ENCODE measurements at places on chromosomes 16 and 17.

GRCh38 chr16:77206533-77206932 lies 7.3 kb downstream of the SYCE1L start:
- no peak for DNase-seq

DNA sequence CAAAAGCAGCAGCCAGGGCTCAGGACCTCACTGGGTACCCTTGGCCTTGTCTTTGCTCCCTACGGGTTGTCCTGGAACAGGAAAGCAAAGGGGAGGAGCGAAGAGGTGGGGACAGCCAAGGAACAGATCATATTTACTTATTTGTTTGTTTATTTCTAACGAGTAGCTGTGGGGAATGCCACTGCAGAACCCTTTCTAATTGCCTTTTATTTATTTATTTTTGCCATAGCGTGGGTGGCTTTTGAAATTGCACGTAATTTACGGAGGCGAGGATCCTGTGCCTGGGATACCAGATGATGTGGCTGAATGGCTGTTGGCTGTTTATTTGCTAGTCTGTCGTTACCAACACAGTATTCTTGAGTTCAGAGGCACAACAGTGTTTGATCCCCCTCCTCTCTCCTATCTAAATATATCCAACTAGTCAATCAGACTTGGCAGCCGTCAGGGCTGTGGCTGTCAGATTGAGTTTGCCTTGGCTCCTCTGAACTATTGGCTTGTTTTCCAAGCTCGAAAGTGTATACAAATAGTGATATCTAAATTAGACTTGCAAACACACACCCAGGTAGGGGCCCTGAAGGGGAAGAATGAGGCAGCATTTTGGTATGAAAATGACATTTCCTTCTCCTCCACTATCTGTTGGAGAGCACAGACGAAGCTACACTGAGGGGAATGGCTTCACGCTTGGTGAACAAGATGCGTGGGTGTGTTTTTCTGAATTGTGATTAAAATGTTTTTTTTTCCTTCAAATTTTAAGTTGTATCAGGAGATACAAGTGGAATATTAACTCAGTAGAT lies 110.4 kb downstream of the MSI2 start:
- no peak for DNase-seq

DNA sequence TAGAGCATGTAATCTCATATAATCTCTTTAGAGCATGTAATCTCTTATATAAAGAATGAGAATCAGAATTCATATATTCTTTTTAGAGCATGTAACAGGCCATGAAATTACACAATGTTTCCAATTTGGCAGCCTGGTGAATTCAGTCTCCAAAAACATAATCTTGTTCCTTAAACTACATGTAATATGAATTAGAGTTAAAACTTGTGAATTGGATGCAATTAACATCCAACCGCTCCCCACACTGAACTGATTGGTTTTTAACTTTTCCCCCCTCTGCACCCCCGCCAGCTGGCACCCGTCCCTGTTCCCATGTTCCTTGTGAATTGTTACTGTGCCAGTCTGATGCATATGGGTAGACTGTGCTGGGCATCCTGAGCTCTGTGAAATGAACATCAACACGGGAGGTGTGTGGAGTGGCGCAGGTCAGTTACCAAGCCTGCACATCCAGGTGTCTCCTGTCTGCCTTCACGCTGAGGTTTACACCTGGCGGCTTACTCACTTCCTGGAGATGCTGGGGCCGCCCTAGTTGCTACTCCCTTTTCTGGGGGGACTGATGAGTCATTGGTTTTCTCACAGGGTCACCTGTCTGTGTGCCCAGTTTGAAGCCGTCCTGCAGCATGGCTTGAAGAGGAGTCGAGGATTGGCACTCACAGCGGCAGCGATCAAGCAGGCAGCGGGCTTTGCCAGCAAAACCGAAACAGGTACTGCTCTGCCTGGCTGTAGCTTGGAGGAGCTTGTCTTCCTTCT lies 50.4 kb downstream of the SNX29 start:
- DNase-seq: no peak

GRCh38 chr17:1095090-1095852 lies 84.5 kb downstream of the ABR start:
- no peak for DNase-seq

GRCh38 chr16:70407811-70408274 lies 31.1 kb downstream of the ST3GAL2 start:
- no peak for DNase-seq

DNA sequence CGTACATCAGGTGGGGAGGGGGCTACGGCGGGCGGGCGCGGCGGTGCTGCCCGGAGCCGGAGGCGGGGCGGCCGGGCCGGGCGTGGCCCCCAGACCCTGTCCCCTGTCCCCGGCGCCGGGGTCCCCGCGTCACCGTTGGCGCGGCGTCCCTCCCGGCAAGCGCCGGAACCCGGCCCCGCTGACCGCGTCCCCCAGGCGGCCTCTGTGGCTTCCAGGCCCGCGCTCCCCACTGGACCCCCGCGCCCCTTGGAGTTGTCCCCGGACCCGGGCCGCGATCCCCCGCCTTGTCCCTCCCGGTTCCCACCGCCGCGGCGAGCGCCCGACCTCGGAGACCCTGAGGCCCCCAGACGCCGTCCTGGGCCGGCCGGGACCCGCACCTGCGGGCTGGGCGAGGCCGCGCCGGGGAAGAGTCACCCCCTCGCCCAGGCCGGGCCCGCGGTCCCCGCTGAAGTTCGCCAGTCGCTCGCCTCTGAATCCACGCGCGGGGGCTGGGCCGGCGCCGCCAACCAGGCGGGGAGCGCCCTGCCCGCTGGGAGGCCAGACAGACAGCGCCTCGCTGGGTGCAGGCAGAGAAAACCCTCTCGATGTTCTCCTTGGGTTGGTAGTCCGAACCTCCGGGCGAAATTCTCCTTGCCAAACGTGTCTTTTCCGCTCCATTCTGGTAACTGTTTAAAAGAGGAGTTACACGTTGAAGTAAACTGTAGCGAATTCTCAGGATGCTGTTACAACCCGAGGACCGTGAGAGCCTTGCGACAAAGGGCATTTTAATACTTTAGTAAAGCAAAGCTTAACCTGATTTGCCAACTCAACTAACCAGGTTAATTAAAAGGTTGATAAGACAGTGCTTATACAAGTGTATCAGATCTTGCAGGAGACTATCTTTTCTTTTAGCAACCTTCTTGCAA lies 761 bp downstream of the GAN start:
- DNase-seq: peak; percentile 20

DNA sequence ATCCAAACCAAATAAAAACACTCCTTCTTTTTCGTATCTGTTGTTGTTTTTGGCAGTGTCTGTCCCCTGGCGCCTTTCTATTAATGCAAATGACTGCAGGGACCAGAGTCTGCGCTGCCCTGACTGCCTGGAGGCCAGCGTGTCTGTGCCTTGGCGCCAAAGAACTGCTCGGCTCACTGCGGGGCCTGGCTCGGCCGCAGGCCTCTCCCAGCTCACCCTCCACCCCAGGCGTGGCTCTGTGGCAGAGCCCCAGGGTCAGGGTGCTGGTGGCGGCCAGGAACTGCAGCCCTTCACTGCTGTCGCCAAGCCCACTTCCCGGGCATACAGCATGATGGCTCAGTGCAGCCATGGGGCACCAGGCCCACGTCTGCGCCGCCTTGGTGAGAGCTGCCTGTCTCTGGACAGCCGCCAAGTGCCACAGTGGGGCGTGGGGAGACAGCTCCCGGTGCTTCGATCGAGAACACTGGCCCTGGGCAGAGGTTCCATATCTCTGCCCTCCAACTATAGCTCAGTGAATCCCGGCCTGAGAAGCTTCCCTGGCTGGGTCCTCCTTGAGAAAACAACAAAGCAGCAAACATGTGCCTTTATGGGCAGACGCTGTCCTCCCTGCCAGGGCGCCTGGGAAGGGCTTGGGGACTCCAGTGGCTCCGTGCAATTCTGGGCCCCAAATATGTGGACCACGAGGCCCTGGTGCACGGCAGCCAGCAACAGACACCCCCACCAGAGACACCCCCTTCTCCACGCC lies 11.1 kb downstream of the CANT1 start:
- DNase-seq: no peak

GRCh38 chr16:89002851-89003830 lies 26.1 kb upstream of the CBFA2T3 start:
- no peak for DNase-seq

DNA sequence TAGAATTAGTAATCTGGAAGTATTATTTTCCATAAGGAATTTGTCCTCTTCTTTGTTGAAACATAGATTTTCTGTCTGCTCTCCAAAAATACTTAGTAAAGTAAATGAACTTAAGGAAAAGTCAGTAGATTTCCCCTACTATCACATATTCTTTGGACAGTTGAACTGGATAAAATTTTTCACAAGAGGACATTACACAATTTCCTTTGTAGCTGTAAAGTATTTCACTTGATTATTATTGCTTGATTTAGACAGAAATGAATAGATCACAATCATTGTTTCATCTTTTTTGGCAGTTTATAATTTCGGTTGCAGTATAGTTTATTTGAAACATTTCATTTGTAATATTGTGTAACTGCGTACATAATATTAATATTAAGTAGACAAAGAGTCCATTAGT lies 12.5 kb downstream of the CYB5B start:
- DNase-seq: no peak

- DNase-seq: no peak
Measured at GRCh38 chr17:38617074-38617860, 11.5 kb upstream of the SRCIN1 start.

DNA sequence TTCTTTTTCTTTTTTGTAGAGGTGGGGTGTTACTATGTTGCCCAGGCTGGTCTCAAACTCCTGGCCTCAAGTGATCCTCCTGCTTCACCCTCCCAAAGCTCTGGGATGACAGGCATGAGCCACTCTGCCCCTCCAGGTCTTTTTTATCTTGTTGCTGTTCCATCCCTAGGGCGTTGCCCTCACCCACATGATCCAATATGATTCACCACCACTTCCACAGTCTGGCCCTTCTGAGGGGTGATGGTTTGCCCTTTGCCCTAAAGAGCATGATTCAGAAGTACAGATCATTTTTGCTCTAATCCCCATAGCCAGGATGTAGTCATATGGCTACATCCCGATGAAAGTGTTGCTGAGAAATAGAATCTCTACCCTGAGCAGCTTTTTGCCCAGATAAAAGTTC lies 18.8 kb downstream of the STX4 start:
- no peak for DNase-seq

DNA sequence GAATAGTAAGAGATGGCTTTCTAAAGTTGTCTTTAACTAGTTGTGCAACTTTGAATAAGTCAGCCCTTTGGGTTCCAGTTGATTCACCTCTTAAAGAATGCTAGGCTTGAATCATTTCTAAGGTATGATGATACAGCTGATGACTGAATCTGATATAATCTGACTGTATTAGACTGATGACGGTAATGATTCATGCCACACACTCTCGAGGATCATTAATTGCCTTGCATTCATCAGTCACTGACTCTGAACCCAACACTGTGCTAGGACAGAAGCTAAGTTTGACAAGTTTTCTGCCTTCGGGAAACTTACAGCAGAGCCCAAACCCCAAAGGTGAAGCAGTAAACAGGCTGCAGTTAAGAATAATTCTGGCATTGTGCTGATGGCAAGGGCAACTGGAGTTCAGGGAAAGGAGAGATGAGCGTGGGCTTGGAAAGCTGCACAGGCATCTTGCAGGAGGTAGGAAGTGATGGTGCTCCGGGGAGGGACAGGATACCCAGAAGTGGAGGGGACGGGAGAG lies 25.8 kb downstream of the ASIC2 start:
- no peak for DNase-seq

- DNase-seq: no peak
Measured at GRCh38 chr16:24670623-24671454, 58.6 kb upstream of the TNRC6A start.

DNA sequence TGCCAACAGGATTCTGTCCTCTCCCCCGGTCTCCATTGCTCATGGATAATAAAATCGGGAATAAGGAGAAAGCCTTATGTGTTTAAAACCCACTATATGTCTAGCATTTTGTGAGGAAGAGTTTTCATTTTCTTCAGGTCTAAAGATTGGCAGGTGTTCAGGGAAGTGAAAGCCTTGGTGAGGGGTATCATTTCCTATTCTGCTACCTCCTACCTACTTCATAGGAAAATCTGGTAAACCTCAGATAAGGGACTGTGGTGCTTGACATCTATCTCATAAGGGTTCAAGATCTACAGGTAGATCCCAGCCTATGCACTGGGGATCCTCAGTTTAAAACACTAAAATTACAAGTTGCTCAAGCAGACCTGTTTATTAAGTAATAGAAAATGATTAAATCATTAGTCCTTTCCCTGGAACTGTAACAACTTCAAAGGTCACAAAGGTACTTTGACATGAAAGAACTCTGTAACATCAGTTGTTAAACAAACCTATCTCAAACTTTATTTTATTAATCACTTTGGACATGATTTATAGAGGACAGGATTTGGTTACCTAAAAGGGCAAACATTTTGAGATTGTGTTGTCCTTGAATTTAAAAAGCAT lies 6.5 kb downstream of the MOSMO start:
- DNase-seq: no peak

GRCh38 chr17:8447799-8448198 lies 12.1 kb downstream of the NDEL1 start:
- DNase-seq: no peak

DNA sequence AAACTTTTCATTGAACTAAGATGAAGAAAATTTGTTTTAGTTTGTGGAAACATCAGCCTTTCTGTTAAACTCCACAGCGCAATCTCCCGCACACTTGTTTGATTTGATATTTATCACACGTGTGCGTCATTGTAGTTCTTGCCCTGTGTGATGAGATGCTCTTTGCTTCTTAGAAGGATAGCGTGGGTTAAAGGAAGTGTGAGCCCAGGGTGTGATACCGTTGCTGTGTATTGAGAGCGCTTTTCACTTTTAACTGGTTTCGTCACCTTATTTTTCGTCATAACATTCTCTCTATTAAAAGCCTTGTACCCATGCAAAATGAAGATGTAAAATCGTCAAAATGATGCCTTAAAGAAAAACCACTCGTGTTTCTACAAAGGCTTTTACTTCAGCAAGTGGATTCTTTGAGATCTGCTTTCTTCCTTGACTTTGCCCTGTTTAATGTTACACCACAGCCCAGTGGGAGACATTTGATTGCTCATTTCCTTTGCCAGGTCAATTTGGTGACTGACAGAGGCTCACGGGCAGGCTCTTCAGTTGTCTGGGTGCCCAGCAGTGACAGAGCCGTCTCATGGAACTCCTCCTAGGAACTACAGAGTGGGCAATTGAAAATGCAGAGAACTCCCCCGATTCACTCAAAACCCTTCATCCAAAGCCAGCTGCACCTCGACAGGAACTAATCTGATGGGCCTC lies 61.1 kb downstream of the RPA1 start:
- no peak for DNase-seq

DNA sequence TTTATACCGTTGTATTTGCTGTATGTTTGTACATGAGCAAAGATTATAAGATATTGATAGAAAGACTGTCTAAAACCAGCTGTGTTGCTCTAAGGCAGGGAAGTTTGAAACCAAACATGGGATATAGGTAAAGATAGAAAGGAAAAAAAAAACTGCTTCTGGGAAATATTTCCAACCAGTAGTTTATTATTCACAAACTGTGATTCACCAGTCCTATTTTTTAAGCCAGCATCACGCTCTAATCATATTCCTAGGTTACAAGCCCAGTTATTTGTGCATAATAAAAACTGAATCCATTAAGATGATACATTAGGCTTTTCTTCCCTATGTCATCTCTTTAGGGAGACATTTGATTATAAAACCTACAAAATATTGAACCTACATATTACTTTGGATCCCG lies 4.0 kb downstream of the ERN1 start:
- DNase-seq: no peak

- no peak for DNase-seq
Measured at GRCh38 chr16:54335230-54335629, 48.6 kb upstream of the IRX3 start.

GRCh38 chr17:79993390-79994227 lies 42.1 kb downstream of the TBC1D16 start:
- DNase-seq: no peak

- DNase-seq: no peak
Measured at GRCh38 chr17:65990593-65990992, 201.3 kb downstream of the CEP112 start.

- DNase-seq: no peak
Measured at GRCh38 chr16:11719762-11720161, 22.9 kb downstream of the TXNDC11 start.

Data from T-helper 17 cell (primary cell).